ENCODE measurements at places on chromosomes 4 and X.

GRCh38 chr4:62130637-62131036 is 930.5 kb downstream of the ADGRL3 start:
- no peak for ATAC-seq

DNA sequence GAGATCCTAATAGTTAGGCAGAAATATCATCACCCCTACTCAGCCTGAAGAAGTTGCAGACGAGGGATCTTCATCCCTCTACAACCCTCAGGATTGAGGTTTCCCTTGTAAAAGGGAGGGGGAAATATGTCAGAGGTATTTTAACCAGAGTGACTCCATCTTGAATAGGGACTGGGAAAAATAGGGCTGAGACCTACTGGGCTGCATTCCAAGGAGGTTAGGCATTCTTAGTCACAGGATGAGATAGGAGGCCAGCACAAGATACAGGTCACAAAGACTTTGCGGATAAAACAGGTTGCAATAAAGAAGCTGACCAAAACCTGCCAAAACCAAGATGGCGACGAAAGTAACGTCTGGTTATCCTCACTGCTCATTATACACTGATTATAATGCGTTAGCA is 17.5 kb downstream of the IL13RA2 start:
- no peak for ATAC-seq

GRCh38 chr4:168124008-168124641 is 31.8 kb downstream of the ANXA10 start:
- no peak for ATAC-seq

- no peak for ATAC-seq
Observed at GRCh38 chrX:95152810-95153209, 1478.8 kb downstream of the FAM133A start.

DNA sequence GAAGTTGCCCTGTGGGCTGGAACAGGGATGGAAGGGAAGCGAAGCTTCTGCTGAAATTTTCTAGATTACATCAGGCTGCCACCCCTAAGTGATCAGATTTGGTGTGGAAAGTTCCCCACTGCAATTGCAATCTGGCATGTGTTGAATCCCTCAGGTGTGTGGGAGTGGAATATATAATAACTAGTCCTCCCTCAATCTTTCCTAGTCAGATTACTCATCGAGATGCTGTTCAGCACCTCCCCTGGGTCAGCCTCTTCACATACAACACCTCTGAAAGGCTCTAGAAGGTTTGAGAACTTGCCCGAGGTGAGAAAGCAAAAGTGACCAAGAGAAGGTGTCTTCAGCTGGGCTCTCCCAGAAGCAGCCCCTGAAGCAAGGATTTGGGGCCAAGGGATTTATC is 336.8 kb downstream of the BCOR start:
- ATAC-seq = peak; percentile 83

DNA sequence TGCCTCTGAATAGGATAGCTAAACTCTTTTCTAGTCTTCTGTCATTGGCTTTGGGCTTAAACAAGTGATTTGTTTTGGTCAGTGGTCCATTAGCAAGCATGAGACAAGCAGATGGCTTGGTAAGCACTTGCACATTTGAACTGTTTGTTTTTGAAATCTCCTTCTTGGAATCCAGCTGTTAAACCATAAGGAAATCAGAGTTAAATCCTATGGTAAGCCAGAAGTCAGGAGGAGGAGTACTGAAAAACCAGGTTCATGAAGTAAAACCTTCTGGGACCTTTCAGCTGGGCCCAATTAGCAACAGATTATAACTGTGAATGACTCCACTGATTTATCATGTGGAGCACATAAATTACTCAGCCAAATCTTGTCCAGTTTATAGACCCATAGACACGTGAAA is 1042.5 kb upstream of the PABPC4L start:
- no peak for ATAC-seq

DNA sequence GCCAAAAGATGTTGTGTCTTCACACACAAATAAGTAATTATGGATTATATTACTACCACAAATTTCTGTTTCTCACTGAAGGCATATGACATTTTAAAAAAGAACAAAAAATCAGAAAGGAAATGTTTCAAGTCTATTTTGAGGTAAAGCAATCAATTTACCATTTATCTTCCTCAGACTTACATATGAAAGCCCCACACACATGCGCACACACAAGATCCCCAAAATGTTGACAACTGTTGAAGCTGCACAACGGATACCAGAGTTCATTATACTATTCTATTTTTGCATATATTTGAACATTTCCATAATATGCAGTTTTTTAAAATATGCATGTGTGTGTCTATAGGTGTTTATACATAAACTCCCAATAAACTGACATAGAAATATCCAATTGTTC is 2.7 kb downstream of the LRBA start:
- ATAC-seq = no peak

GRCh38 chrX:40094900-40095582 is 2.7 kb downstream of the BCOR start:
- ATAC-seq = no peak

GRCh38 chr4:184932343-184932742 is 85.9 kb upstream of the HELT start:
- ATAC-seq = no peak
